ENCODE measurements at places on chromosomes 11 and 22.
A peak's percentile ranks its signal among the peaks of the same experiment; 100 is the strongest.

DNA sequence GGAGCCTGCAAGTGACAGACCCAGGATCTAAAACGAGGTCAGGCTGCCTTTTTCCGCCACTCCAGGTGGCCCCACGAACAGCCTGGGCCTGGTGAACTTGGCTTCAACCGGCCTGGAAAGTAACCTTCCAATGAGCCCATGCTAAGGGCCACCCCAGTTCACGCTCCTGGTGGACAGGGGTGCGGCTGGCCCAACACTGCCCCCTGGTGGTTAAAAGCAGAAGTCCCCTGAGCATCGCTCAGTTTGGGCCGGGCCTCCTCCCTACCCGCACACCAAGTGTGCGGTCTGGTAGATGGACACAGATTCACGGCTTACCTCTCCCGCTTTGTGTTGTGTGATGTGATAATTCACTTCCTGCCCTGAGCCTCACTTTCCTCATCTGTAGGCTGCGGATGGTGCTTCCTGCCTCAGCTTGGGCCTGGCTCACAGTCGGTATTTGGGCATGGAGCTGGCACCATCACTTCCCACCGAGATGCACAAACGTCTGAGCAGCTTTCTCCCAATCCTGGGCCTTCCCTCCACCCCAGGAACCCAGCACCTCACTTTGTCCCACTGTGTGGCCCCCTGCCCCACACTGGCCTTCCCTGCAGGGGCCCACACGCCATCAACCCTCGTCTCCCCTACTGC is 13.7 kb upstream of the SEC14L3 start:
- peak; percentile 80 for DNase-seq

DNA sequence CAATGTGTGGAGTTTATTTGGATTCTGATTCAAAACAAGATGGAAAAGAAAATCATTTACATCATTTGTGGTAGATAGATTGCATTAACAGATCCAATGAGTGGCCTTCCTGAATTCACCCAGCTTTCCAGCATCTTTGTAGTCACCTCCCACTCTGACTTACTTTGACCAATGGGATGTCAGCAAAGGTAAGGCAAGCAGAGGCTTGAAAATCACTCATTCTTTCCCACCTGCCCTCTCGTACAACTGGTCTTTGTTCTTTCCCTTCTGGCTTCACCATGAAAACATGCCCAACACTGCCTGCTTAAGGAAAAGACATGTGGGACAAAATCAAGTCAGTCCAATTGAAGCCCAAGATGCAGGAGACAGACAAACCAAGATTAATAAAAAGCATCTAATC is 202.1 kb downstream of the TTC28 start:
- no peak for DNase-seq

- DNase-seq, result no peak
Observed at GRCh38 chr11:101034076-101034475, 95.5 kb downstream of the PGR start.

- DNase-seq, result peak; percentile 73
Observed at GRCh38 chr11:117809236-117810055, 12.4 kb upstream of the DSCAML1 start.

- no peak for DNase-seq
Observed at GRCh38 chr11:14133381-14133780, 170.9 kb downstream of the SPON1 start.

- DNase-seq, result peak; percentile 1
Observed at GRCh38 chr11:128095466-128095981, 491.8 kb downstream of the ETS1 start.

DNA sequence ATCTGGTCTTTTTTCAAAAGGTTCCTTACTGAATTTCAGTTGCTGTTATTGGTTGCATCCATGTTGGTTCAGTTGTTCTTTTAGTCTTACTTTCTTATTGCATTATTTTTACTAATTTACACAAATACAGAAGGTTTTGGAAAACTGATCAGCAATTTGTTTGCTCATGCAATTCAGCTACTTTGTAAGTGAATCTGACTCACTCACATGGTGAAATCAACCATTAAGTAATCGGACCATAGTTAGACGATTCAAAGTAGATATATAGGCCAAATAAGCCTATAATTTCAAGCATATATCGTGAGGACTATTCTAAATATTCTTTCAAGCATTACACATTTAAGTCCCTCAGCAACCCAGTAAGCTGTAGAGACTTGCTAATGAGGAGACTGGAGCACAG is 41.7 kb downstream of the CCDC83 start:
- no peak for DNase-seq

DNA sequence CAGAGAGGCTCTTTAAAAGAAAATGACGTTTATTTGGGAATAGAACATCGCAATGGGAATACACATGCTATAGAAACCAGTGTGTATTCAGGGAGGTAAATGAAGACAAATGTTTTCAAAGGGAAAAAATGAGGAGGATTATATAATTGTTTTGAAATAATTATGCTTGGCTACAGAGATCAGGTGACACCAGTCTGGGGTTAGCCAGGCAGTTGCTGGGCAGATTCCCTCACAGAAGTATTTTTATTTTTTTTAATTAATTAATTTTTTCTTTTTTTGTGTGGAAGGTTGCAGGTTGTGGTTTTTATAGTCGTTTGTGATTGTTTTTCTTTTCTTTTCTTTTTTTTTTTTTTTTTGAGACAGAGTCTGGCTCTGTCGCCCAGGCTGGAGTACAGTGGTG is 5.6 kb upstream of the STARD10 start:
- no peak for DNase-seq

DNA sequence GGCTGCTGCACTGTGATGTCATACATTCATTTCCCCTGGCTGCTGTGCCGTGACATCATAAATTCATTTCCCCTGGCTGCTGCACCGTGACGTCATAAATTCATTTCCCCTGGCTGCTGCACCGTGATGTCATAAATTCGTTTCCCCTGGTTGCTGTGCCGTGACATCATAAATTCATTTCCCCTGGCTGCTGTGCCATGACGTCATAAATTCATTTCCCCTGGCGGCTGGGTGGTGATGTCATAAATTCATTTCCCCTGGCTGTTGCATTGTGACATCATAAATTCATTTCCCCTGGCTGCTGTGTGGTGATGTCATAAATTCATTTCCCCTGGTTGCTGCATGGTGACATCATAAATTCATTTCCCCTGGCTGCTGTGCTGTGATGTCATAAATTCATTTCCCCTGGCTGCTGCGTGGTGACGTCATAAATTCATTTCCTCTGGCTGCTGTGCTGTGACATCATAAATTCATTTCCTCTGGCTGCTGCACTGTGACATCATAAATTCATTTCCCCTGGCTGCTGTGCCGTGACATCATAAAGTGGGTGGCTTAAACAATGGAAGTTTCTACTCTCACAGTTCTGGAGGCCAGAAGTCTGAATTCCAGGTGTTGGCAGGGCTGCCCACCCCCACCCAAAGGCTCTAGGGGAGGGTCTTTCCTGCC is 301.1 kb downstream of the SHANK2 start:
- DNase-seq, result no peak

- DNase-seq, result no peak
Observed at GRCh38 chr22:20025401-20026203, 4.7 kb downstream of the TANGO2 start.

DNA sequence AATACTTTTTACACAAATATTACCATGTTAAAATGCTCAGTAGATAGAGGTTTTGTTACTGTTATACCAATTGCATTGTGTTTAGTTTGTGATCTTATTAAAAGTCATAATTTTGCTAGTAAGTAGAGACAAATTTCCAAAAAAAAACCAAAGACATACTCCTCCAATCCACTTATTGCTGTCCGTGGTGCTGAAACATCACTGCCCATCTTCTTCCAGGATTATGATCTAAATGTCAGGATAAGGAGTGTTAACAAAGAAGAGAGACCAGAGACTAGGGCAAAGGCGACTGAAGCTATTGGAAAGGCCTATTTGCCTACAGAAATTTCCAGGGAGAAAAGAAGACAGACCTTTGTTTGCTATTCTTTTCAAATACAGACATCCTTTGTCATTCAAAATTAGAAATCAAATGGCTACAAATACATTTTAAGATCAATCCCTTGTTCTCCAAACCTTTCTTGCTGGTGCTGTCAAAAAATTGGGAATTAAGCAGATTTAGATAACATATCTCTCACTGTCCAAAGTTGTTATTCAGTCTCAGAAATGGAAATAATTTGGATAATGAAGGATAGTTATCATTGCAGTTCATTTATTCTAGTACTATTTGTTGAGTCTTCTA is 199.7 kb downstream of the C11orf91 start:
- peak; percentile 21 for DNase-seq

DNA sequence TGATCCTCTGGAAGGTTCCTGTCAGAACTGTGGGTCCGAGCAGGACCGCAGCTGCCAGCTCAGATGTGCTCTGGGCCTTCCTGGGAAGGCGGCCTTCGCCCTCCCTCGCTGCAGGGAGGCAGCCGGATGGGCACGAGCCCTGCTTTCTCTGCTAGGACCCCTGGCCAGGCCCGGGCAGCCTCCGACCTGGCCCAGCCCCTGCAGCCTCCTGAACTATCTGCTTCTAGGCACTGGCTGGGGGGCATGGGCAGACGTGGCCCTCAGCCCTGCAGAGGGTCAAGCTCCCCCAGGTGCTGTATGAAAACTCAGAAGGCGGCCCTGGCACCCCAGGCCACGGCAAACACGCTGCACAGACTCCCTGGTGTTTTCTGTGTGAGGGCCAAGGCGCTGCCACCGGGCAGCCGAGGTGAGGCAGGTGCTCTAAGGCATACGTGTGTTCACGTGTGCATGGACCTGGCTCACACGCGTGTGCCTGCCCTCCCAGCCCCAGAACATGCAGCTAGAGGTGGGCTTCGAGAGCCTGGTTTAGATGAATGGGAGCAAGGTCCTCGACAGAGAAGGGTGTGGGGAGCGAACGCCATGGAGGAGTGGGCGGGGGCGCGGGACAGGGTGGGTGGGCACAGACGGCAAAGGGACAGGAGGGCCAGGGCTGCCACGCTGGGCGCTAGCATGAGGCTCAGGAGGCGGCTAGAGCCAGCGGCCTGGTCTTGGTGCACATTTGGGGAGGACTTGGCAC is 4.3 kb downstream of the LRFN4 start:
- no peak for DNase-seq

GRCh38 chr11:34706709-34707461 is 86.0 kb downstream of the EHF start:
- no peak for DNase-seq

GRCh38 chr22:20240447-20240764 is 27.7 kb downstream of the RTN4R start:
- DNase-seq, result no peak

DNA sequence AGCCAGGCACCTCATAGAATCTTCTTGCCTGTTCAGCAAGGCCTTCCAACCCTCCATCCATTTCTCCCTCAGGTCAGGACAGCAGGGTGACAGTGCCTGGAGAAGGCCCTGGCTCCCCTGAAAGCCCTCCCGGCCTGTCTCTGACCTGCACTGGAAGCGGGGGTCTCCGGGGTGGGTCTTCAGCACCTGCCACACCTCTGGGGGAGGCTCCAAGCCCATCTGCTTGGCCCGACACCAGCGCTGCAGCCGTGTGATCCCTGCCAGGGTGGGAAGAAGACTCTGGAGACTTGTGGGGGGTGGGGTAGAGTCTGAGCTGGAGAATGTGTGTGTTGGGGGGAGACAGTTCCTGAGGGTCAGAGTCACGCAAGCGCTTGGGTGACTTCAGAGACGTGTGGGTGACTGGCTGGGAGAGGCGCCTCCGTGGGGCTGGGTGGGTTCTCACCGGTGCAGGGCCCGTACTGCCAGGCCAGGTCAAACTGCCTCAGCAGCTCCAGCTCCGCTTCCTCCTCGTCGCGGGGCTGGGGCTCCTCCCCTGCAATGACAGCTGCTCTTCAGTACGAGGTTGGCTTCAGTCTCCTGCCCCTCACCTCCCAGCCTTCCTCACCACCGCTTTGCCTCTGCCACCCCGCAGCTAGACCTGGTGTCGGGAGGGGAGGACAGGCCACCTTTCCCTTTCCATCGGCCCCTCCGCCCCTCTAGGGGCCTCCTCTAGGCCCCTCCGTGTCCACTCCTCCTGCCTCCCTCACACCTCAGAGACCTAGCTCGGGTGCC is 615 bp downstream of the POLD4 start:
- DNase-seq, result no peak

- peak; percentile 28 for DNase-seq
Observed at GRCh38 chr11:69703768-69704507, at the start of gene FGF19. TSS of gene FGF19 (minus strand) at chr11:69704022. CDS start at chr11:69703876, 146 bp downstream.

DNA sequence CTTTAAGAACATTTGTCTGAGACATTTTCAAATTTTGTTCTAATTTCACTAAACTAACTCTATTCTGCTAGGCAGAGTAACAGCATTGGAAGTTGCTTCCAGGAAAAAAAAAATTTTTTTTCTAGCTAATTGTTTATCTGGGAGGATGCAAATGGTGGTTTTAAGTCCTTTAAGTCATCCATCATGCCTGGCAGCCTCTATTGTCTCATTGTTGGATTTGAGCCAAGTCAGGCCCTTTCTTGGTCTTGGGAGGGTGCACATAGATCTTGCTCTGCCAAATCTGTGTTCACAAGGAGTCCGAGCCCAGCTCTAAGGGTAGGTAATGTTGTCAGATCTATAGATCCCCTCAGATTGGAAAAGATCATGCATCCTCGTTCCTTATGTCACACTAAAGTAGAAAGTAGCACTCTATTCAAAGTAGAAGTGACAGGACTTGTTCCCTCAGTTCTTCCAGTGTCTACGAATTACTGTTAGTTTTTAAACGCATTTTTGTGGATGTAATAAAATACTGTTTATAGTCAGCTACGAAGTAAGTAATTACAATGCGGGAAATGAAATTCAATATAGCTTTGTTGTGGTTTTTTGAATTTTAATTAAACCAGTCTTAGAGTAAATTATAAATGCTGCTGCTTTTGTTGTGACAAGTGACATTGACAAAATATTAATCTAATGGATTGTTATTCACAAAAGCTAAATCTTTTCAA is 166.0 kb upstream of the RASSF10 start:
- no peak for DNase-seq

- no peak for DNase-seq
Observed at GRCh38 chr11:31060880-31061279, 308.7 kb downstream of the DCDC1 start.

GRCh38 chr22:28937206-28938025 is 54.0 kb downstream of the ZNRF3 start:
- no peak for DNase-seq

DNA sequence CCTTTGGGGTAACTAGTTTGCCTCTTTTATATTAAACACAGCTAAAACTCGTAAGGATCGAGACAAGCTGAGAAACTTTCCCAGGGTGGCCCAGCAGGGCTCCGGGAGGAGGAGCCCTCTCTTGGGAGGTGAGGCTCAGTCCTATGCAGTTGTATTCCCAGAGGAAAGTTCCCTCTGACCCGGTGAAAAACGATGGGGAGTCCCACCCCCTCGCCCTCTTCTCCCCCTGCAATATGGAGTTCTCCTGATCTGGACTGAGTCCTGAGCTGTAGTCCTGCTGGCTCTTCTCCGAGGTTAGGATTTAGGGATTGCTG is 1.3 kb downstream of the NTM start:
- no peak for DNase-seq

GRCh38 chr11:27358296-27358695 is 4.7 kb downstream of the CCDC34 start:
- DNase-seq, result no peak

- no peak for DNase-seq
Observed at GRCh38 chr11:33906484-33907186, 14.8 kb upstream of the LMO2 start.

DNA sequence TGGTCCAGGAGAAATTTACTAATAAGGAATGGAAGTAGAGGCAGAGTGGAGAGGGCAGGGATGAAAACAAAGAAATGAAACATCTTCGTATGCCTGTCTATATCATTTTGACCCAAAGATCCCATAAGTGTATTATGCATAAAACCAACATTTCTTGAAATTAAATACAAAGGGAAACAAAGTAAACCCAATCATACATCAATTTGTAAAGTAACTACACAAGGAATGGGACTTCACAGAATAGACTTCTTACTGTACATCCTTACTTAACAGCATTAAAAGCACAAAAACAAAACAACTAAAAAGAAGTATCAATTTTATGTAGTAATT is 253.6 kb upstream of the CCDC179 start:
- no peak for DNase-seq

All from HTR-8/SVneo (cell line).